ENCODE measurements at places on chromosomes 2 and 18.

GRCh38 chr2:3522961-3523421, 3.7 kb upstream of the ADI1 start:
- DNase-seq, result no peak

- peak; percentile 38 for DNase-seq
These were observed 17.7 kb upstream of the EN1 start for GRCh38 chr2:118865106-118865505.

DNA sequence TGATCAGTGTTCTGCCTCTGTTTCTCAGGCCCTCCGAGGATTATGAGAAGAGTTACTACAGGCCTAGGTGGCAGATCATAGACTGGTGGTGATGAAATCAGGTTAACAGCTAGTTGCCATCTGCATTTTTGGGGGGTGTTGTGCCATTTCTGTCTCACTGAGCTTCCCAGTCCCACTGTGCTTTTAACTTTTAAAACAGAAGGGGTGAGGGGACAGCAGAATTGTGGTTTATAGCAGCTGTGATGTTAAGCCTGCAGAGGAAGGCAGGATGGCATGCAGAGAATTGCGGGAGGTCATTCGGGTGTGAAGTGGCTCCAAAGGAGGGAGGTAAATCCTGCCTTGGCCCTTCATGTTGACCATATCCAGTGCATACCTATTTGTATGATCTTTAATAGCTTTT, 5.0 kb downstream of the CAB39 start:
- DNase-seq, result no peak

GRCh38 chr2:108364676-108365297, 13.0 kb upstream of the SULT1C4 start:
- DNase-seq, result no peak

DNA sequence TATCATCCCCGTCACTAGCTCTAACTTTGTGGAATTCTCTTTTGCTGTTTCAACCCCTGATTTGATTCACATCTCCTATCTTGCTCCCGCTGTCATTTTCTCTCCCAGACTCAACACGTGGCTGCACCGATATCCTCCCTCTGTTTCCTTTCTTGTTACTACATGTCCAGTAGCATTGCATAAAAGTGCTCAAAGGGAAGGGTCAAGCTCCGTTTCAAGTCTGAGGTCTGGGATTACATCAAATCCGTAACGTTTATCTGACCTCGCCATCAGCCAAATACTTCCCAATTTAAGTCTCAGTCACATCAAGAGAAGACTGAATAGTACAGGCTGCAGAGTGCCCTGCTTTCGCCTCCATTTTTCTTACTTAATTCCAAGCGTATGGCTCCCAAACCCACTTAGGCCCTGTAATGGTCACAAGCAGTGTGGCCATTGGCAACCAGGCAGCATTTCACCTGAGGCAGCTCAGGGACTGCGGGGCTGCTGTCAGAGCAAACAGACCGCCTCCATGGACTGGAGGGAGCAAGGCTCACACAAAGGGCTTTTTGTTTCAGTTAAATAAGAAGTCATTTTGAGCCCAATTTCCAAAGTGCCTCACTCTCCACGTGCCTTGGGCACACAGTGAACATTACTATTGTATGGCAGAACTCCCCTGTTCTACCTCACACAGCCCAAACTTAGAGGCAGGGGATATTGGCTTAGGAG, 217.8 kb downstream of the BCL11A start:
- no peak for DNase-seq

- no peak for DNase-seq
These were observed 32.9 kb downstream of the CDKL4 start for GRCh38 chr2:39210846-39211245.

Measured in HCEC 1CT (cell line).